ENCODE measurements at places on chromosomes 12 and 14. TPM values are rescaled to one million over a fixed set of nuclear protein-coding genes. Genes with fewer than 3 reads are reported as not detected.

SSTR1 gene
- total RNA-seq, result 0.85 TPM

- DNase-seq, result no peak
Measured at GRCh38 chr14:53942970-53943750, 13.5 kb downstream of the BMP4 start.

- no peak for DNase-seq
Measured at GRCh38 chr12:79302162-79302814, 388.5 kb downstream of the PAWR start.

DBX2 gene
- total RNA-seq, result 0.27 TPM
